Activated CD4-positive, alpha-beta T cell treated with anti-CD3 and anti-CD28 coated beads, Interleukin-2, amount 10 ng/mL, durations not matched to agents 7 days and 5 days (primary cell): ENCODE measurements at places on chromosomes 4 and X.

GRCh38 chr4:138010639-138011038 lies 231.5 kb downstream of the SLC7A11 start:
- H3K4me3 ChIP-seq: no peak overlapping the region
- H3K36me3 ChIP-seq: no peaks in the 10 kb centered on the region
- no peaks in the 10 kb centered on the region for H3K4me1 ChIP-seq
- no peak overlapping the region for H3K27ac ChIP-seq
- no peaks in the 10 kb centered on the region for H3K27me3 ChIP-seq

- peaks cover 2% of the 10 kb centered on the region for H3K27me3 ChIP-seq
- no peak overlapping the region for H3K4me3 ChIP-seq
- no peaks in the 10 kb centered on the region for H3K4me1 ChIP-seq
These were observed 32.9 kb upstream of the GC start for GRCh38 chr4:71816676-71817303.

DNA sequence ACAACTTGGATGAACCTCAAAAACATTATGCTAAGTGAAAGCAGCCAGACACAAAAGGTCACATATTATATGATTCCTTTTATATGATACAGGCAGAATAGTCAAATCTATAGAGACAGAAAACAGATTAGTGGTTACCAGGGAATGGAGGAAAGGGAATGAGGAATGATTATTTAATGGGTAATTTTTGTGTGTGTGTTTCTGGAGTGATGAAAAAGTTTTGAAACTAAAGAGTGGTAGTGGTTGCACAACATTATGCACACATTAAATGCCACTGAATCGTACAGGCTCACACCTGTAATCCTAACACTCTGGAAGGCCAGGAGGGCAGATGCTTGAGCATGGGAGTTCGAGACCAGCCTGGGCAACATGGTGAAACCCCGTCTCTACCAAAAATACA lies 19.6 kb upstream of the SOD3 start:
- H3K27ac ChIP-seq: no peak overlapping the region
- H3K36me3 ChIP-seq: no peaks in the 10 kb centered on the region
- H3K4me1 ChIP-seq: no peaks in the 10 kb centered on the region
- no peak overlapping the region for H3K4me3 ChIP-seq
- DNase-seq: no peak

DNA sequence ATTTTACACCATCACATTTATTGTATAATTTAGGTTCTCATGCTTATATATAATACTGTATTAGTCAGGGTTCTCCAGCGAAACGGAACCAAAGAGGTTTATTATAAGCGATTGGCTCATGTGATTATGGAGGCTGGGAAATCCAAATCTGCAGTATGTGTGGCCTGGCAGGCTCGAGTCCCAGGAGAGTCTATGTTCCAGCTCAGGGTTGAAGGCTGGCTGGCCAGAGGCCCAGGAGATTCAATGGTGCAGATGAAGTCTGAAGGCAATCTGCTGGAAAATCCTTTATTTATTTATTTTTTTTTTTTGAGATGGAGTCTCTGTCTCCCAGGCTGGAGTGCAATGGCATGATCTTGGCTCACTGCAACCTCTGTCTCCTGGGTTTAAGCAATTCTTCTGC lies 63.0 kb upstream of the WDFY3 start:
- DNase-seq: no peak
- no peaks in the 10 kb centered on the region for H3K27me3 ChIP-seq
- no peaks in the 10 kb centered on the region for H3K4me1 ChIP-seq
- H3K4me3 ChIP-seq: no peak overlapping the region
- H3K27ac ChIP-seq: no peak overlapping the region

GRCh38 chr4:4477391-4477790 lies 64.5 kb downstream of the STX18 start:
- H3K4me1 ChIP-seq: peaks cover 2% of the 10 kb centered on the region
- H3K36me3 ChIP-seq: no peaks in the 10 kb centered on the region
- DNase-seq: no peak
- H3K4me3 ChIP-seq: no peak overlapping the region
- no peaks in the 10 kb centered on the region for H3K27me3 ChIP-seq
- no peak overlapping the region for H3K27ac ChIP-seq
